ENCODE measurements at places on chromosomes 1 and 21.

DNA sequence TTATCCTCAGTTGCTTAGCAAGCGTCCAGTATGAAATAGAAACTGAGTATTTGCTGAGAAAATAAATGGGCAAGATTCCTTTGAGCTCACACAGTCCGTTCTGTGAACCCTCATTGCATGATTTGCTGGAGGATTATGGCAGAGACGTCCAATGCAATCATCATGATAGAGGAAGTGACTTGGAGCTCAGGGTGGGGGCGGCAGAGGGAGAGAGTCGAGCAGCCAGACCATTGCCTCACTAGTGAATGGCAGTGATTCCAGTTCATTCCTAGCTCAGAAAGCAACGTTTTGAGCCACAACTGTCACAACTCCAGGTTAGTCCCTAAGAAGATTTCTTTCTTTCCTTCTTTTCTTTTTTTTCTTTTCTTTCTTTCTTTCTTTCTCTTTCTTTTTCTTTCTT, 27.5 kb upstream of the COL9A2 start:
- peak; percentile 51 for DNase-seq

DNA sequence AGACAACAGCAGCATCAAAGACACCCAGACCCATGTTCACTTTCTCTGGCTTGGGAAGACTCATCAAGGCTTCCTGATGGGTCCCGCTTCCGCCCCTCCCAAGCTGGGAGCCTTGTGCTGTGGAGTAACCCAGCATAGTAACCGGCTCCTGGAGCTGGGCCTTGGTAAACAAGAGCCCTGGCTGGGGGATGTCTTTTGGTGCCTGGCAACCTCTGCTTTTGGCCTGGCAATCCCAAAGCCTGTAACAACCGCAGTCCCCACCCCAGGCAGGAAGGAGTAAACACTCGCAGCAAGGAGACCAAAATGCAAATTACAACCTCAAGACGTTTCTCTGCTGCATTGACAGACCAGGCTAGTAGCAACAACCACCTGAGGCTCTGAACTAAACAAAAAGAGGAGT, 16.9 kb upstream of the THRAP3 start:
- no peak for DNase-seq

- DNase-seq, result no peak
These were observed 19.3 kb downstream of the DOP1B start for GRCh38 chr21:36175771-36176565.

GRCh38 chr1:212442408-212442807, 9.7 kb downstream of the NENF start:
- DNase-seq, result no peak

DNA sequence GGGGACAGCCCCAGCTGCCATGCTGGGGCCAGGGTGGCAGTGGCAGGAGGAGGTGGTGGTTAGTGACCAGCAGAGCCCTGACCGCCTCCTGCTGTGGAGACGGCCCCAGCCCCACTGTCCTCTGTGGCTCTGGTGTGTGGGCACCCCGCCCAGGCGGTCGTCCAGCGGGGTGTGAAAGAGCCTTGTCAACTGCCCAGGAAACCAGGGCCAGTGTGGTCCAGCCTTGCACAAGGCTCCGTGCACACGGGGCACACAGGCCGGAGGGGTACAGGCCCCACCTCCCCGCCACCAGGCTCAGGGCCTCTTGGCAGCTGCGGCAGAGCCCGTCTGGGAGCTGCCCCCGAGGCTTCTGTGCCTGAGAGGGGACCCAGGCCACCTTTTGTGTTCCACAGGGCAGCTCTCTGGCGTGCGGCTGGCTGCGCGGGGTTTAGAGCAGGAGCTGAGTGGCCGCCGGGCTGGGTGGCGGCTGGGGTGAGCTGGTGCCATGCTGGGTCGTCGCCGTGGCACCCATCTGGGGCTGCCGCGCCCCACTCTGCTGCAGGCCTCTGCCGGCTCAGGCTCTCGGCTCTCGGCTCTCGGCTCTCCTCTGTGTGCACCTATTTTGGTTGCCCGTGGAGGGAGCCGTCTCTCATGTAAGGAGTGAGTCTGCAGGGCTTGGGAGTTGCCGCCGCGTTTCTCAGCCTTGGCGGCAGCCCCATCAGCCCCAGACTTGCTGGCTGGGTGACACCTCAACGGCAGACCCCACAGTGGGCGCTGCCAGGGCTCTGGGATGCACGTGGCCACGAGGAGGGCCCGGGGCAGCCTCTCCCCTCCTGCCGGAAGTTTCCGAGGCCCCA, 36.1 kb downstream of the SLX9 start:
- no peak for DNase-seq

DNA sequence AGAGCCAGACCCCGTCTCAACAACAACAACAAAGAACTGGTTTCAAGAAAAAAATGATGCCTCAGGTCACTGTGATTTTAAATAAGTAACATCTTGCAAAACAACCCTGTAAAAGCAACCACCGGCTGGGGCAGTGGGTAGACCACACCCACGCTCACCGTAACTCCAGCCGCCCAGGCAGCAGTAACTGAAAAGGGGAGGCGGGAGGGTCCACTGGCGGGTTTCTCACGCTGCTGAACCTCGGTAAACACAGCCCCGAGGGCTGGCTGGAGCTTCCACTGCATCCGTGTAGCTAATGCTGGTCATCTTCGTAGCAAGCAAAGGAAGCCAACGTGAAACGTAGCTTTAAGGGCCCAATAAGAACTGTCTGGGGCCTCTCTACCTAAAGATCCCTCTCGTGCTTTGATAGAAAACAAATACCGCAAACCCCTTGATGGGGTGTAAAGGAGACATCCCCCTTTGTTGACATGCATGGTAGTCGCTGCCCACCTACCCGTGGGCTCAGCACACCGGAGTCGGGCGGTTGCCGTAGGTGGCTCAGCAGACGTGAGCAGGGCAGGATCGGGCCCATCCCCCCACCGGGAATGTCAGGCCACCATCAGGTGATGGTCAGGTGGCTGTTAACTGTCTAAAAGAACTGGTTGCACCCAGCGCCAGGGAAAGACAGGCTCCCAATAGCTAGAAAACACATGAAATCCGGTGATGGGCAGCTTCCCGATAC, 4.2 kb downstream of the C1orf159 start:
- no peak for DNase-seq

DNA sequence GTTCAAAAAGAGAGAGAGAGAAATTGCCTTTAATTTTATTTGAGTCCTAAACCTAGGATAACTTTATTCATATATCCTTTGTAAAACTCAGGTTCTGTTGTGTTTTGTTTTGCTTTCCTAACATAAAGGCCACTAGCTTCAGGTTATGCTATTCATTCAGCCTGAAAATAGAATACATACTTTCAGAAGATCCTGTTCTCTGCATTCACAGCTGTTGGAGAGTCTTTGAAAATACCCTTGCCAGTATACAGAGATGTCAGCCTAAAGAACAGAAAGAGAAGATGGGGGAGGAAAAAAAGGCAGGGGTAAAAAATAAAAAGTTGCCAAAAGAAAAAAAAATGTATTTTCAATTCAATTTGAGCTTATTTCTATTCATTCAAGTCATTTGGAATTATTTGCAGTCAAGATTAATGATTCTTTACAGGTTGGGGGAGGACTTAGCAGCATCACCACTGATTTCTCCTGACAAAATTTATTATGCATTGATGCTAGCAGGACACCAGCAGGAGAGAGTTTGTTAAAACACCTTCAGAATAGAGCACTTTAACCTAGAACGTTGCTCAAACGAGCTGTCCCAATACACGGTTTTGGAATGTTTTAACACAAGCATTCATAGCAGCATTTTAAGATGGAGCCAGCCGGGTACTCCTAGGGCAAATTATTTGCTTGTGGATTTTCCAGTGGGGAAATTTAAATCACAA, 318.5 kb downstream of the NTNG1 start:
- DNase-seq, result no peak

GRCh38 chr1:38941093-38941492, 537 bp downstream of the RHBDL2 start:
- DNase-seq, result no peak

DNA sequence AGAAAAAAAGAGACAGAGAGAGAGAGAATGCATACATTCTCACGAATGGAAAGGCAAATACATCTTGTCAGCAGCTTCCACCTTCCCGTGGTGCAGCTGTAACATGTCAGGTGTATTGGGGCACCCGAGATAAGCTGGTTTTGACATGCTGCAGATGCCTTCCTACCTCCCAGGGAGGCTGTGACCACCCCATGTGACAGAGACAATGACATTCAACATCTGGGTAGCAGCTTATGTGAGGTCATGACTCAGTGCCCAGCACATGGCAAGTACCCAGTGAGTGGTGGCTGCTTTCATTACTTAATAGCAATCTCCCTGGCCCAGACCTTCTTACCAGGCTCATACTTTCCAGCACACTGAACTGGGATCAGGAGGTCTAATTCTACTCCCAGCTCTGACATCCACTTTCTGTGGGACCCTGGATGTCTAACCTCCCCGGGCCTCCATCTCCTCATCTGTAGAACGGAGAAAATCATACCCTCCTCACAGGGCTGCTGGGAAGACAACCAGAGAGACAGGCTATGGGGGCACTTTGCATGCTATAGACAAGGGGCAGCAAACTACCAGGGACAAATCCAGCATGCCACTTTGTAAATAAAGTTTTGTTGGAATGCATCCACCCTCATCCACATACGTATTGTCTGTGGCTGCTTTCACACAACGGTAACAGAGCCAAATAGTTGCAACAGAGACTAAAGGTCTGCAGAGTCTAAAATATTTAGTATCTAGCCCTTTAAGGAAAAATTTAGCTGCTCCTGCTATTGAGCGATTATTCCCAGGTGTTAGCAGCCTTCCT, 38.5 kb upstream of the ZBTB40 start:
- DNase-seq, result no peak

DNA sequence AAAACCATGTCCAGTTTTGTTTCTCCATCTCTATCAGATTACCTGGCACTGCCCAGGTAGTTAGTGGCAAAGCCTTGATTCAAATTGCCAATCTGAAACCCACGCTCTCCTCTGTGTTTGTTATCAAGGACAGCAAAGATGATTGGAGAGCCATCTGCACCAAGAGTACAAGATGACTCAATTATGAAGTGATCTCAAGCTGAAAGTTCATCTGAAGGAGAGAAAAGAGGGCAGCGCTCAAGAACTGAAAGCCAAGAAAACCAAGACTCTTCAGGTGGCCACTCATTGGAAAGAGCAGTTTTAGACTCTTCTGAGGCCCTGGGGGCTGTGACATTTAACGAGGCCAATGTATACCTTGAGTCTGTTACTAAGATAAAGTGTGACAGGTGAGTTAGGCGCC, 13.8 kb downstream of the RXRG start:
- DNase-seq, result no peak

- DNase-seq, result no peak
These were observed 44.3 kb downstream of the ERICH3 start for GRCh38 chr1:74629283-74629682.

GRCh38 chr1:172626845-172627244, 32.1 kb upstream of the FASLG start:
- no peak for DNase-seq

DNA sequence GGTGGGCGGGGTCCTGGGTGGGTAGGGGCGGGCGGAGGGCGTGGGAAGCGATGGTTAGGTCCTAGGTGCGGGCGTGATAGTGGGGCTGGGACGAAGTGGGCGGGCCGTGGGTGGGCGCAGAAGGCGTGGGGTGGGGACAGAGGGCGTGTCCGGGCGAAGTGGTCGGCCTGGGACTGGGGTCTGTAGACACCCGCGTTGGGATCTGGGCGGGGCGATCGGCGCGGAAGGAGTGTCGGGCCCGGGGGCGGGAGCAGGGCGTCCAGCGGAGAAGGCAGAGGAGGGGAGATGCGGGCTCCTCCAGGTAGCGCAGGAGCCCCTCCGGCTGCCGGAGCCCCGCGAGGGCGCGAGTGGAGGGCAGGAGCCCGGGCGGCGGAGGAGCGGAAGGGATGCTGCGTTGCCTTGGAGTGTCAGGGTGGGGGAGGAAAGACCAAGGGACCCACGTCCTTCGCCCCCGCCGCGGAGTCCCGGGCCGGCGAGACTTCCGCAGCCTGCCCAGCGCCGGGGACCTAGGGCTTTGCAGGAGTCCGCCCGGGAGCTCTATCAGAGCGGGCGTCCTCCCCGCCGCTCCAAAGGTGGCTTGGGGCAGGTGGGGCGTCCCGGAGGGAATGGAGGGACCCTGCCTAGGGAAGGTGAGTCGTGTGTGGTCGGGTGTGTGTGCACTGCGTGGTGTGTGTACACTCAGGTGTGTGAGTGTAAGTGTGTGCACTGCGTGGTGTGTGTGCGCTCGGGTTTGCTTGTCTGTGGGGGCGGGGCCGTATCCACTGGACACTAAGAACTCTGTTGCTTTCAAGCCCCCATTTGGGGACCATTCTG, 27.0 kb upstream of the PRSS38 start:
- peak; percentile 38 for DNase-seq

DNA sequence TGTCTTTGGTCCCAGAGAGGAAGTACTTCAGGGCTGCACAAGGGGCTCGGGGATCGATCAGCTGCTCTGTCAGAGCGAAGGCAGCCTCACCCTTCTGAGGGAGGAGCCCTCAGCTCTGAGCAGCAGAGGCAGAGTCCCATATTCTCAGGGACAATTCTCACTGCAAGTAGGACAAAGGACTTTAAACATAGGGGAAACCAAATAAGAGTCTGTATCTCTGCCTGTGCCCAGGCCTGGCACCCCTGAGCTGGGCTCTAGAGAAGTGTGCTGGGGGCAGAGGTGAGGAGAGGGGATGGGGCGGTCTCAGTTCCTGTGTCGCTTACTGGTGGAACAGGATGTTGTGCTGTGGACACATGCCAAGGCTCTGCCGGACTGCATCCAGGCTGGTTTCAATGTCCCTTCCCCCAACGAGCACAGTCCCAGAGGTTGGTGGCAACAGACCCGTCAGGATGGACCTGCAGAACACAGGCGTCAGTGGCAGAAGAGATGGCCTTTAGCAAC, 76.6 kb downstream of the ABCA4 start:
- DNase-seq, result no peak

DNA sequence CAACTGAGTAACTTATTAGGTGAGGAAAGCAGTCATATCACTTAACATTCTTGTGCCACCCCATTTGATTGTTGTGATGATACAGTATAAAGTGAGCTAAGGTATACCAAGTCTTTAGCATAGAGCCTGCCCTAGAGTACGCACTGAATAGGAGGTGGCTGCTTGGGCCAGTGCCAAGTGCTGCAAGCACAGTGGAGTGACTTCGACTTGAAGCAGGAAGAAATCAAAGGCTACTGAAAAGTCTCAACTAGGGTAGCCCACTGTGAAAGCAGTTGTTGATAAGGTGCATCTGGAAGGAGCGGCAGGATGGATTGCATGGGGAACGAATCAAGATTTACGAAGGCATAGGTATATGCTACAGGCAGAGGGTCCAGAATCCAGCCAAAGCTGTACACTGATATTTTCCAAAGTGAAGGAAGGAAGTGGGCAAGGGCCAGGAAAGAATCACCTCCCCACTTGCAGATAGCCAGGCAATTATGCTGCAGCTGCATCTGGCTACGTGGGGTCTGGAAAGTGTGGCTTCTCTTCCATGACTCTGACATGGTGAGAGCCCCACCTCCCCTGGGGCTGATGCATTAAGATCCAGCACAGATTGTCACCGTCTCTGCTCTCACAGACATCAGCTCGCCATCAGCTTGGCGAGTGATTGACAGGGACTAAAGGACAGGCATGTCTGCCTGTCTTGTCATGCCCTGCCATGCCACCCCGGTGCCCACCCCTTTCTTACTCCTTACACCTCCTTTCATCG, 287.0 kb upstream of the PLXNA2 start:
- DNase-seq, result no peak
